ENCODE measurements at places on chromosomes 2 and 18. TPM values are rescaled to one million over a fixed set of nuclear protein-coding genes. Genes with fewer than 3 reads are reported as not detected.

Gene MC2R
- total RNA-seq, result not detected

DNA sequence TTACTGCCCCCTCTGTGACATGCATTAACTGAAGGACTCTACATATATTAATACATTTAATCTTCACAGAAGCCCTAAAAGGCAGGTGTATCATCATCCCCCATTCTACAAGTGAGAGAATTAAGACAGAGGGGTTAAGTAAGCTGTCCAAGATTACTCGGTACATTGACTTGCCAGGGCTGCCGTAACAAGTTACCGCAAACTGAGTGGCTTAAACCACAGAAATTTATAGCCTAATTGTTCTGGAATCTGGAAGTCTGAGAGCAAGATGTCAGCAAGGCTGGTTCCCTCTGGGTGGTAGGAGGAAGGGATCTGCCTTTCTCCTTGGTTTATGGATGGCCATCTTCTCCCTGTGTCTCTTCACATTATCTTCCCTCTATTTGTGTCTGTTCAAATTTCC is 605.5 kb downstream of the EPHA4 start:
- DNase-seq, result no peak

DNA sequence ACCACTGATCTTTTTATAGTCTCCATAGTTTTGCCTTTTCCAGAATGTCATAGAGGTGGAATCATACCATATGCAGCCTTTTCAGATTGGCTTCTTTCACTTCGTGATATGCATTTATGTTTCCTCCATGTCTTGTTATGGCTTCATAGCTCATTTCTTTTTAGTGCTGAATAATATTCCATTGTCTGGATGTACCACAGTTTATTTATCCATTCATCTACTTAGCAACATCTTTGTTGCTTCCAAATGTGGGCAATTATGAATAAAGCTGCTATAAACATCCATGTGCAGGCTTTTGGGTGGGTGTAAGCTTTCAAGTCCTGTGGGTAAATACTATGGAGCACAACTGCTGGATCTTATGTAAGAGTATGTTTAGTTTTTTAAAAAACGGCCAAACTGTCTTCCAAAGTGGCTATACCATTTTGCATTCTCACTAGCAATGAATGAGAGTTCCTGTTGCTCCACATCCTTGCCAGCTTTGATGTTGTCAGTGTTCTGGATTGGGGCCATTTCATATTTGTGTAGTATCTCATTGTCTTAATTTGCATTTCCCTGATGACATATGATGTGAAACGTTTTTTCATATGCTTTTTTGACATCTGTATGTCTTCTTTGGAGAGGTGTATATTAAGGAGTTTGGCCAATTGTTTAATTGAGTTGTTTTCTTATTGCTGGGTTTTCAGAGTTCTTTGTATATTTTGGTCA is 20.6 kb downstream of the STPG4 start:
- DNase-seq, result no peak

- no peak for DNase-seq
Observed at GRCh38 chr2:70005752-70006446, 44.5 kb upstream of the ASPRV1 start.

GRCh38 chr2:142038826-142039225 is 92.0 kb downstream of the LRP1B start:
- no peak for DNase-seq

GRCh38 chr2:164178835-164179465 is 442.3 kb downstream of the GRB14 start:
- DNase-seq, result no peak

GRCh38 chr18:77919923-77920322 is 670.3 kb downstream of the GALR1 start:
- DNase-seq, result no peak

- DNase-seq, result no peak
Observed at GRCh38 chr2:170038734-170039133, 139.2 kb upstream of the MYO3B start.

DNA sequence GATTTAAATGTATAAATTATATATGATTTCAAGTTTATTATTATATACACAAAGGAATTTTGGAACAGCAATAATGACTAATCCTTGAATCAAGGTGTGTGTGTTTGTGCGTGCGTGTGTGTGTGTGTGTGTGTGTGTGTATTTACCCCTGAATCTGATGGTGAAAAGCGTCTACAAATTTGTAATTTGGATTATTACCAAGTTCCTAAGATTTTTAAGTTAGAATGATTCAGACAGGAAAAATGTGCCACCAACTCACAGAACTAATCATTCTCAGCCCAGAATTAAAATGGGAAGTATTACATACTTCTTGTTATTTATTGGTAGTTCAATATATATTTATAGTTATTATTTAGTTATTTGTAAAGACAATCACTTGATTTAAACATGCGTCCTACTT is 12.3 kb downstream of the CALCRL start:
- no peak for DNase-seq

Gene DSC3
- 275 TPM for total RNA-seq

DNA sequence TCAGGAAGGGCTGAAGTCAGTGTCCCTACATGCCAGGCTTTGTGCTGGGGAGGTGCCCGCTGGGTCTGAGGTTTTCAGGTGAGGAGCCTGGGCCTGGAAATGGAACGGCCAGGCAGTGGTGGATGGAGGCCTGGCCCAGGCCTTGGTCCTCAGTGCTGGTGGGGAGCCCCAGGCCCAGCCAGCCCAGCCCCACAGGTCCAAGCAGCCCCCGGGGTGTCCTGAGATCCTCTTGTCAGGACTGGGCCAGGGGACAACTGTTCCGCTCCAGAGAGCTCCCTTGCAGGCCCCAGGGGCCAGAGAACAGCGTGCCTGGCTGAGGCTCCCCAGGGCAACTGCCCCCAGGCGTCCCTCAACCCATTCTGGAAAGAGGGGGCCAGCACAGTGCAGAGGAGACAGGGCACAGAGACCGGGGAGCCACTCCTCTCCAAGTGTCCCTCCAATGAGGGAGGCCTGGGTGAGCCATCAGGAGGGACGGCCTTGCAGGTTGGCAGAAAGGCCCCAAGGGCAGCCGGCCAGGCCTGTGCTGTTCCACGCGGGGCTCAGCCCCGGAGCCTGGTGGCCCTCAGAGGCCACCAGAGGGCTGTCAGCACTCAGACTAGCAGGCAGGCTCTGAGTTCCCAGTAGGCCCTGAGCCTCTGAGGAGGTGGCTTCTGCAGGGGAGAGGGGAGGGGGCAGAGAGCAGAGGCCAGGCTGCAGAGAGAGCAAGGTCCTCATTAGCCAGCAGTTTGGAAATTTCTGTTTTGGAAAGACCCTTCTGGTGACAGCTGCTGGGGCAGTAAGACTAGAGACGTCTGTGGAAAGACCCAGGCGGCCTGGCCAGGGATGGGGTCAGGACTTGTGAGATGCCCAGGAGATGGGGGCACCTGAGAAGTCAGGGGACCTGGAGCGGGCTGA is 29.4 kb upstream of the SNED1 start:
- no peak for DNase-seq

DNA sequence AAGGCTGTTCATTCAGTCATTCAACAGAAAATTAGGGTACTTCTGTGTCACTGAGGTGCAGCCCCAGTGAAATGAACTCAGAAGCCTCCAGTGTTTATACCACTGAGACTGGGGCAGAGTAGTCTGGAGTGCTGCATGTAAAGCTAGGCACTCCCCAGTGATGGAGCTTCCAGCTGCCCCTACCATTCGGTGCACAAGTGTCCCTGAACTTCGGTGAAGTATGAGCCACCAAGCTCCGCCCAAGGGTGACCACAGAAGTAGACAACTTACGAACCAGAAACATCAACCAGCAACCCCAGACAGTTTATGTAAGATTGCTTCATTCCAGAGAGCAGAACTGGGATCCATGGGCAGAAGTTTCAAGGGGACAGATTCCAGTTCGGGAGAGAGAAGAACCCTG is 70.6 kb upstream of the FOSL2 start:
- no peak for DNase-seq

DNA sequence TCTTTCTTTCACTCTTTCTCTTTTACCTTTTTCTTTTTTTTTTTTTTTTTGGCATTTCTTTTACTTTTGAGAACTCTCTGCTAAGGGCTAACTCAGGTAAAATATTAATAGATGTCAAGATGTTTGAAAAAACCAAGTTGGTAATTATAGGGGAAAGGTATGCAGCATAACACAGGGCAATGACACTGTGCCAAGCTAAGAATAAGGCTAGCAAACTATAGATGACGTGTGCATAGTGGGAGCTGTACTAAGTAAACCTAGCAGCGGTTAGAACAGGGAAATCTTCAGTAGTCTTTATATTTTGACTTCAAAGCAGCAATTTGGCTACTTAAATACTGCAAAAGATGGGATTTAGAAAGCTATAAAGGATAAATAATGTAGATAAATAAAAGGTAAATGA is 415.4 kb upstream of the RGPD4 start:
- DNase-seq, result no peak

- no peak for DNase-seq
Observed at GRCh38 chr2:149561309-149561926, 26.2 kb downstream of the MMADHC start.

DNA sequence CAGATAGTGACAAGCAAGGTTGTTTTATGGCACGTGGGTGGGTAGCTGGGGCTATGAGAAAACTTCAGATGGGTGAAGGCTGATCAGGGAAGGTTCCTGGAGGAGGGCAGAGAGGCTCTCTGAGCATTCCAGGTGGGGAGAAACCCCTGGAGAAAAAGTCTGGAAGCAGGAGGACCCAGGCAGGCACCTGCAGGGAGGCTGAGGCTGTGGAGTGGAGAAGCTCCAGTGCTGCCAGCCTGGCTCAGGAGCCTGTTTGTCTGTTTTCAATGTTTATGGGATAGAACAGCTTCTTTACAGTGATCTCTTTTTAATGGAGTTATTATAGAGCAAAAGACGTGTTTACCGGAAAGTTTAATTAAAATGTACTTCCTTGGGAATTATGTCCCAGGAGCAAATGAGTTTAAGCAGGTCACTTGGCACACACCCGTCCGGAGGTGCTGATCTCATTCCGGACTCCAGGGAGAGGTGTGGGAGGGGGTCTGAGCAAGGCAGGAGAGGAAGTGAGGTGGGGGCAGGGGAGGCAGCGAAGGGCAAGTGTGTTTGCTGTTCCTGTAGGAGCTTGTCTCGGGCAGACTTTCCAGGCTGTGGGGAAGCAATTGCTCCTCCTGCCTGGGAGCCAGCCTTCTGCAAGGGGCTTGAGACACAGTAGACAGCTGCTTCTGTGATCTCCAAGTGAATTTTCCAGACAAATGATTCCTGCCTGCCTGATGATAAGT is 239.5 kb downstream of the MYCN start:
- DNase-seq, result no peak

DNA sequence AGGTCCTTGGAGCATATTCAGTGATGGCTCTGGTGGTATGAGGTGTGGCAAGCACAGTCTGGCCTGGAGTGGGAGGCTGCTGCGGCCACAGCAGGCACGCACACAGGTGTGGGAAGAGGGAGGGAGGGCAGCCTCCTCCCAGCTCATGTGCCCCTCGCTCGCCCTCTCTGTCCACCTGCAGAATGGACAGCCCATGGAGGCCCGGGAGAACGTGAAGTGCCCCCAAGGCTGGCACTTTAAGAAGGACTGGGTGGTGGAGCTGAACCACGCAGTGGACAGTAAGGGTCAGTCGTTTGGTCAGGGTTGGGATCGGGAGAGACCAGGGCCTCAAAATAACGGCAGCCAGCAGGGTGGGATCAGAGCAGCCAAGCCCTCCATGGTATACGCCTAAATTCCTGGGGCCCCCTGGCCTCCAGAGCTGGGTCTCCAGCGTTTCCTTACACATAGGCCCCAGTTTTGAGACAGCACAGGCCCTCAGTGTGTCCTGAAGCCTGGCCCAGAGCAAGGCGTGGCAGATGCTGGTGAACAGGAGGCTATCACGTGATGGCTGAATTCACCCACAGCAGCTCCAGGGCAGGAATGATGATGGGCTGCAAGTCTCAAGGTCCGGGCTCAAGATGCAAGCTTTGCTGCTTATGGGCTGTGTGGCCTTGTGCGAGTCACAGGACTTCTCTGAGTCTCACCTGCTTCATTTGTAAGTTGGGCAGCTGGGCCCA is 47.9 kb downstream of the FER1L5 start:
- DNase-seq, result no peak

DNA sequence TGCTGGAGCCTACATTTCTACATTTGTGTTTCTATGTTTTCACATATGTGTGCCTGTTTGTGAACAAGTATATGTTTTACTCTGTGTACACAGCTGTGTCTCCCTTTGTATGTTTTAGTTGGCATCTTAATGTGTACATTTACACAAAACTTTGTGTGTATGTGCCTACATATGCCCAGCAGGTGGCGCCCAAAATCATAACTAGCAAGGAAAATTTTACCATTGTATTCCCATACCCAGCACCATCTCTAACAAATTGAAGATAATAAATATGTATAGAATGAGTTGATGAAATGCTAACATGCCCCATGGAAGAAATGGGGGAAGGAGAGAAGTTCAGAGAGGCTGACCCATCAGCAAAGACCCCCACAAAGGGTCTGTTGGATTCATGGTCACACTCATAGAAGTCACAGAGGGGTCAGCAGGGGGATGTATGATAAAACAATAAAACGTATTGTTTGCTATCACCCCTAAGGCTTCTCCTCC is 48.1 kb downstream of the PKDCC start:
- no peak for DNase-seq

DNA sequence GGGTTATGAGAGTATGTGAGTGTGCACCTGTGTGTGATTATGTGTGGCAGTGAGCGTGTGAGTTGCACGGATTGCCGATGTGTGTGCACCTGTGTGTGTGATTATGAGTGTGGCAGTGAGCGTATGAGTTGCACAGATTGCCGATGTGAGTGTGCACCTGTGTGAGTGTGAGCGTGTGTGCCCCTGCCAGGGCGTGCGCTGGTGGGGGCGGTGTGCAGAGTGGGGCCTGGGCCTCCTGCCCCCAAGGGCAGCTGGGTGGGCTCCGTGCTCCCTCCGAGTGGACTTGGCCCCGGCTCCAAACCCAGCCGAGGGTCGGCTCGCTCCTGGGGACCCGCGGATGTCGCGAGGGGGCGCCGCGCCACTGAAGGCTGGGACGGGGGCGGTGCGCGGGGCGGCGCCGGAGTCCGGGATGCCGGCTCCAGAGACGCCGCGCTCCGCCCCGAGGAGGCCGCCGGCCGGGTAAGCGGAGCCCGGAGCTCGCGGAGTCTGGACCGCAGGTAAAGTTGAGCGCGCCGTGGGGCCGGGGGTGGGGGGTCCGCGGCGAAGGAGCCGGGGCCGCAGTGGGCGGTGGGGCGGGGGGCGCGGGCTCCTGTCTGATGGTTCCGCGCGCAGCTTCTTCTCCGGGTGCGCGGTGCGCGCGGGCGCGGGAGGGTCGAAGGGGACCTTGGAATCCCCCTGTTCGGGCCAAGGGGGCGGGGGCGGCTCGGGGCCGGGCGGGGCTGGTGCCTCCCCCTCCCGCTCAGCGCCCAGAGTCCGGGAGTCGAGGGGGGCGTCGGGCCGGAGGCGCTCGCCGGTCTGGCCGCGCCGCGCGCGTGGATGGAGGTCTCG is at the start of gene KCNG2:
Gene KCNG2, plus strand, starts transcription at position 421 of the 828 bp plus-strand sequence. CDS start 65,730 bp downstream, outside the sequence.
- DNase-seq, result no peak

DNA sequence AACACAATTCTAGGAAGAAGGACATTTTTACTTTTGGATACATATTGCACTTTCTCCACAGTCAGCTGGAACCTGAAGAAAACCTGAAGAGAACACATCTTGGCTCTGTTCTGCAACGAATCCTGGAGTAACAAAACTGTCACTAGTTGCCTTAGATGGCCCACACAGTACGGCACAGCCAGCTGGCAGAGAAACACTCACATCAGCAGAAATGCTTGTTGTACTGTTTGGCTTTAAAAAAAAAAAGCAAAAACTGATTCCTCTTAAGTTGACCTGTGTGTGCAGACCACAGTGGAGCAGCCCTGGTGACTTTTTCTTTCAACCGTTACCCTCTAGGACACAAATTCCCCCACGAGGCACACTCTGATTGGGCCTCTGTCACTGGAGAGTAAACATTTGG is 152.3 kb upstream of the TWIST2 start:
- no peak for DNase-seq

- DNase-seq, result no peak
Observed at GRCh38 chr18:1270081-1270480, 365.4 kb downstream of the ADCYAP1 start.

GRCh38 chr2:224217233-224217961 is 178.3 kb upstream of the SERPINE2 start:
- DNase-seq, result no peak

Measured in esophagus squamous epithelium (tissue), 5 donors.